ENCODE measurements at places on chromosomes 1 and 21. TPM values are rescaled to one million over a fixed set of nuclear protein-coding genes. Genes with fewer than 3 reads are reported as not detected.

The CCDC190 gene
- total RNA-seq, result not detected

The CGN gene
- 0.60 TPM for total RNA-seq

The PTPN7 gene
- total RNA-seq, result 101 TPM

The LRRC53 gene
- not detected for total RNA-seq

The PSMA5 gene
- 48.6 TPM for total RNA-seq

The FAM110D gene
- total RNA-seq, result not detected

The ESPN gene
- 15.7 TPM for total RNA-seq

The SLC44A5 gene
- not detected for total RNA-seq

The LCE2C gene
- not detected for total RNA-seq

The CXADR gene
- total RNA-seq, result 1.9 TPM

The DENND2D gene
- 62.4 TPM for total RNA-seq

The C1QTNF12 gene
- total RNA-seq, result 0.91 TPM

The KRTAP19-3 gene
- not detected for total RNA-seq

The LIPI gene
- total RNA-seq, result not detected

The INSRR gene
- total RNA-seq, result not detected

The A3GALT2 gene
- total RNA-seq, result 0.37 TPM

DNA sequence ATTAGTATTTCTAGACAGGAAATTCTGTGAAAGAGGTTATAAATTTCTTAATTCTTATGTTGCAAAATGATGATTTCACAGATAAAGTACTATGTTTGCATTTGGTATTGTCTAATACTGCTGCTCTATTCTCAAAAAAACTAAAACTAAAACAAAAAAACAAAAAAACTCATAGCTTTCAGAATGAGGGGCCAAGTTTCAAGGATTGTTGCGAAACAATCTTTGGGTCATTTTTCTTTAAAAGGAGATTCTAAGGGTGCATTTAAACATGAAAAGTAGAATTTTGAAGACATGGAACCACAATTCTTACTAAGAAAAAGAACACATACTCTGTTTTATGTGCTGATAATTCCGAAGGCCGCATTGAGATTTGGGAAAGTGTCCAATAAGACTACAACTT is 645.1 kb downstream of the ADGRL2 start:
- DNase-seq, result no peak

- no peak for DNase-seq
Measured at GRCh38 chr1:58909914-58910681, 126.3 kb upstream of the JUN start.

- DNase-seq, result no peak
Measured at GRCh38 chr1:219443763-219444162, 169.1 kb downstream of the ZC3H11B start.

DNA sequence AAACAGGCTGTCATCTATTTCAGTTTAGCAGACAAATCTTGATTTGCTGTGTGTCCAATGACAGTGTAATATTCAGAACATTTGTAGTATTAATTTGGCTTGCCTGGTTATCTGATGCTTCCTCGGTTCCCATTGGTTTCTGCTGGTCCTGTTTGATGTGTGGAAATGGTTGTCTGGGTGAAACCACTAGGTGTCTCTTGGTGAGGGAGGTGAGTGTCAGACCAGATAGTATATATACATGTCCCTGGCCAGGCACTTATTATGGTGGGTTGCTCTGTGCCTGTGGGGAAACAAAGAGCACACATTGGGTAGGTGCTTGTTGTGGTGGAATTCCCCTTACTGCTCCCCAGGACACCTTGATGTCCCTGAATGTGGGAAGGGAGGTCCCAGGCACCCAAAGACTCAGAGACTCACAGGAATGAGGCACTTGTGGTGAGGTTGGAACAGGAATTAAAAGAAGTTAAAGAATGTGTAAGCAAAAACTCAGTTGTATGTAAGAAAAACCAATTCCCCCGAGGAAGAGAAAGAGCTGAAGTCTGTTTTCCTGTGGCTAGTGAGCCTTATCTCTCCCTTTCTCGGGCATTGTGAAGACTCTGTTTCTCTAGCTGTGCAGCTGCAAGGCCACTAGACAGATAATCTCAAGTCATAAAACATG is 1519.1 kb downstream of the BRINP3 start:
- DNase-seq, result no peak

DNA sequence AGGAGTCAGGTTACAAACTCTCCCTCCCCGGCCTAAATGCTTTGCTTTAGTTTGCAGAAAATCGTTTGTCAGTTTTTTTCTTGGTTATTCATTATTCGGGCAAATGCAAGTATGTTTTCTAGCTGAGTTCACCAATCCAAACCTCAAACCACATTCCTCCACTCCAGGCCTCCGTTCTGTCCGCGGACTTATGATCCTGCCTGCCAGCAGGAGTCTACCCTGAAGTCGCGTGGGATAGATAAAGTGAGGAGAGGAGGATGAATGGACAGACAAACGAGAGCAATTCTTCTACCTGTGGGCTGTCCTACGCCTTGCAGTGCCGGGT is 1.3 kb downstream of the ADAMTS1 start:
- DNase-seq, result no peak

DNA sequence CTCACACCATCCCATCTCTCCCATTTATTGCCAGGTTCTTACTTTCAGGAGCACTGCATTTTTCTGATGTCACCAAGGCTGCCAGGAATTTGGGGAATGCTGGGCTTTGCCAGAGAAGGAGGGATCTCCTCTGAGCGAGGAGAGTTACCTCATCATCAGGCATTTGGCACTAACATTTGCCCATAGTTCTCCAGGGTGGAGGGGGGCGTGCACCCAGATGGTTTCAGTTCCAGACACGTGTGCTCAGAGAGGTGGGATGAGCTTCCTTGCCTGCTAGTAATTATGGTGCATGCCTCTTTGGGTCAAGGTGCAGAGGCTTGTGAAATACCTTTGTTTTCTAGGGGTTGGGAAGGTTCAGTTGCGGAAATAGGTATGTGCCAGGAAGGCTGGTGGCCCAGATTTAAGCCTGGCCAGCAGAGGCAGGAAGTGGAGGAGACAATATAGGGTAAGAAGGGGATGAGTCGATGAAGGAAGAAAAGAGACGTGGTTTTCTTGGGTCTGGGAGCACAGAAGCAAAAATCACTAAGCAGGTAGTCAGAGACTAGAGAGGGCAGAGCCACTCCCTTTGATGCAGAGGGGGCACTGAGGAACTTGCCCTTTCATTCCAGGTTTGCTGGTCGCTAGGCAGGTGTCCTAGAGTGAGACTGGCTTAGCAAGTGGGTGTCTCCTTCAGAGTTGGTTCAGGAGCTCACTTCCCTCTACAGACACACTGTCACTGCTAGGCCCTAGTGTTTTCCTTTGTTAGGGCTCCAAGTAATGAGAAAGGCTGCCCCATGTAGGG is 7.2 kb downstream of the TUFT1 start:
- DNase-seq, result no peak

GRCh38 chr1:31031330-31032143 is 34.0 kb downstream of the PUM1 start:
- no peak for DNase-seq

GRCh38 chr1:115182012-115182715 is 92.9 kb upstream of the TSPAN2 start:
- DNase-seq, result no peak

DNA sequence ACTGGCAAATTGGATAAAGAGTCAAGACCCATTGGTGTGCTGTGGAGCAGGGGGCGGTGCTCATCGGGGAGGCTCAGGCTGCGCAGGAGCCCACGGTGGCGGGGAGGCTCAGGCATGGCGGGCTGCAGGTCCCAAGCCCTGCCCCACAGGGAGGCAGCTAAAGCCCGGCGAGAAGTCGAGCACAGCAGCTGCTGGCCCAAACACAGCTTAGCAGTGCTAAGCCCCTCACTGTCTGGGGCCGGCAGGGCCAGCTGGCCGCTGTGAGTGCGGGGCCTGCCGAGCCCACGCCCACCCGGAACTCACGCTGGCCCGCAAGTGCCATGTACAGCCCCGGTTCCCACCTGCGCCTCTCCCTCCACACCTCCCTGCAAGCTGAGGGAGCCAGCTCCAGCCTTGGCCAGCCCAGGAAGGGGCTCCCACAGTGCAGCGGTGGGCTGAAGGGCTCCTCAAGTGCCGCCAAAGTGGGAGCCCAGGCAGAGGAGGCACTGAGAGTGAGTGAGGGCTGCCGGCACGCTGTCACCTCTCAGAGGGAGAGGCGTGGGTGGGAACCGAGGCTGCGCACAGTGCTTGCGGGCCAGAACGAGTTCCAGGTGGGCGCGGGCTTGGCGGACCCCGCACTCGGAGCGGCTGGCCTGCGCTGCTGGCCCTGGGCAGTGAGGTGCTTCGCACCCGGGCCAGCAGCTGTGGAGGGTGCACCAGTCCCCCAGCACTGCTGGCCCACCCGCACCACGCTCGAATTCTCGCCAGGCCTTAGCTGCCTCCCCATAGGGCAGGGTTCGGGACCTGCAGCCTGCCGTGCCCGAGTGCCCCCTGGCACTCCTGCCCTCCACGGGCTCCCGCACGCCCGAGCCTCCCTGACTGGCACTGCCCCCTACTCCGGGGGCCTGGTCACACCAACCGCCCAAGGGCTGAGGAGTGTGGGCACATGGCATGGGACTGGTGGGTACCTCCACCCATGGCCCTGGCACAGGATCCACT is 263.4 kb downstream of the GPR52 start:
- no peak for DNase-seq

GRCh38 chr1:2141025-2141424 is 53.5 kb downstream of the FAAP20 start:
- DNase-seq, result no peak

GRCh38 chr1:228104526-228105269 is 1.6 kb upstream of the C1orf35 start:
- no peak for DNase-seq

GRCh38 chr1:148362626-148363438 is 120.3 kb downstream of the PPIAL4G start:
- DNase-seq, result no peak

GRCh38 chr1:86567878-86568277 is 21.0 kb downstream of the CLCA4 start:
- DNase-seq, result no peak

DNA sequence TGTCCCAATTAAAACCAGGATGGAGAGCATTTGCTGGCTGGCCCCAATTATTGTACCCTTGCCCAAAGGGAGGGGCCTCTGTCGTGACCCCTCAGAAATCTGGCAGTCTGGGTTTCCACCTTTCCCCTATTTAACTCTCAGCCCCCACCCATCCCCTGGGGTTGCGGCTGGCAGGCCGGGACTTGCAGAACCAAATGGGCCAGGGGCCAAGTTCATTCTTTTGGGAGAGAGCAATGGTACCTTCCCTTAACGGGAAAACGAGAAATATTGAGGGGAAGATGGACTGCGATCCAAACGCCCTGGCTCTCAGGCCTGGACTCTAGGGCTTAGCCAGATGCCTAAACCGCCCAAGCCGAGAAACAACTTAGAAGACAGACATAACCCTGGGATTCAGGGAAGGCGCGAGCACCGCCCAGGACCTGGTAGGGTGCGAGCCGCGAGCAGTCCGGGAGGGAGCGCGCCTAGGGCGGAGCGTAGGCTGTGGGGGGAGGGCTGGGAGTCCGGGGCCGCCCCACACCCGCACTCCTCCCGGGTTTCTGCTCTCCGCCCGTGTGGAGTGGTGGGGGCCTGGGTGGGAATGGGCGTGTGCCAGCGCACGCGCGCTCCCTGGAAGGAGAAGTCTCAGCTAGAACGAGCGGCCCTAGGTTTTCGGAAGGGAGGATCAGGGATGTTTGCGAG is at the start of gene SLC27A3:
SLC27A3 (plus strand) TSS at position 628 of the 678 bp plus-strand sequence. CDS start 91 bp downstream, outside the sequence.
- DNase-seq, result no peak

DNA sequence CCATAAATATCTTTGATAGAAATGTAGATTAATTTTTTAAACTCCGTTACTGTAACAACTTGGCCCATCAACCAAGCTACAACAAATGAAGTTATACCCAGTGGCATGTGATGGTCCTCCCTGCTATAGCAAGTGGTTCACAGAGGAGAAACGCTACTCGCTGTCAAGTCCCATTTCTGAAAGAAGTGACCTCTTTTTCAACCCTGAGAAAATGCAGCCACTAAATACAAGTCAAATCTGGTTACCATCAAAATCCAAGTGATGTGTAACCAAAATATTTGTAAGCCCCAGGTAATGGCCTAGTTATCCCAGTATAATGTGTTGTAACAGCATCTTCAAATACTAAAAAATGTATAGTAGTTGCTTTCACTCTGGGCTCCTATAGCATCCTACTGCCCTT is 151.8 kb downstream of the MIS18A start:
- DNase-seq, result no peak

DNA sequence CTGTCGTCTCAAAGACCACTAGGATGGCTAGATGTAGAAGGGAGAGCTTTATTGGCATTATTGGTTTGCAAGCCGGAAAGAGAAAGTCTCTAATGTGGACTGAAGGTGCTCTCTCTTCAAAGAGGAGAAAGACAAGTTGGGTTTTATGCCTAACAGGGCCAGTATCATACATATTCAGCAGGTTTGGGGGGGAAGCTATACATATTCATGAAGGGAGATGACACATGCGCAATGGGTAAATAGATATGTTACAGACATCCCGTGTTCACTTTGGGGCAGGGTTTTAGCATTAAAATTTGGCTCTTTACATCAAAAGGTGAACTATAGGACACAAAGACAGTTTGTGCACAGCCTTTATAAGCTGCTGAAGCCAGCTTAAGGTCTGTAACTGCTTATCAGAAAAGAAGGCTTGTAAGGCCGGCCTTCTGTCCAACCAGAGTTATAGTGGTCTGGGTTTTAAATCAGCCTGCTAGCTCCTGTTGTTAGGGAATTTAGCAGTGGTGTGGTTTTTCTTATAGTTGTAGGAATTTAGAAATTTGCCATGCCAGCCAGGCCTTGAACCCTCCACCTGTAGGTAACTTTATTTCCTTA is 46.5 kb upstream of the LRRN2 start:
- no peak for DNase-seq
